ENCODE measurements at places on chromosomes 4 and X.

- DNase-seq: no peak
Observed at GRCh38 chr4:6504900-6505496, 32.6 kb upstream of the PPP2R2C start.

GRCh38 chrX:132119283-132119682, 8.5 kb downstream of the FRMD7 start:
- no peak for DNase-seq

GRCh38 chr4:74855879-74856278, 61.6 kb upstream of the BTC start:
- DNase-seq: no peak

GRCh38 chrX:129716507-129716906, 22.3 kb upstream of the XPNPEP2 start:
- DNase-seq: no peak

DNA sequence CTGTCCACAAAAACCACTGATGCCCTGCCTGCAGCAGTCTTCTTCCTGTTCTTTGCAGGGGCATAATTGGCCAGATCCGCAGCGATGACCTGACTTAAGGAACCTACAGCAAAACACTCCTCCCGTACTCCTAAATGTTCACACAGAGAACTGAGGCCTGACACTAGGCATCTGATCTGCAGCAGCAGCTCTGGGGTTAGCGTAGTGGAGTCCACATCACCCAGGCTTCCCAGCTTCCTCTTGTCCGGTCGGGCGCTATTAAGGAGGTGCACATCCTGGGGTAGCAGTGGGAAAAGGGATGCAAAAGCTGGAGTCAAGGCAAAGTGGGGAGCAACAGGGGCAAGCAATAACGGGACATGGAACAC, 758 bp downstream of the SCFD2 start:
- no peak for DNase-seq

- no peak for DNase-seq
Observed at GRCh38 chr4:83208371-83209365, 75.9 kb downstream of the COQ2 start.

DNA sequence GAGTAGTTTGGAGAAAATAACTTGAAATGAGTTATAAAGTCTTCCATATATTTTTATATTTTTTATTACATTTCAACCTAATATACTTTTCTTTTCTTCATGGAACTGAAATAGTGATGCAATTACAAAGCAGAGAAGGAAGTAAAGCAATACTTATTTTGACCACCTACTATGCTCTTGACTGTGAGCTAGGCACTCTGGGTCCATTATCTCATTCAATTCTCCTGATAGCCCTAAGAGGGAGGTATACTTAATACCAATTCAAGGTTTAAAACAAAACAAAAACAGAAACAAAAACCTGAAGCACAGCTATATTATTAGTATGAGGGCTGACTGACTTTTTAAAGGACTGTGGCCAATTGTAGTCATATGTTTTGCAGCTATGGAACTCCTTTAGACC, 193.5 kb downstream of the MAD2L1 start:
- no peak for DNase-seq

- no peak for DNase-seq
Observed at GRCh38 chr4:87688316-87688715, 38.2 kb downstream of the DMP1 start.

DNA sequence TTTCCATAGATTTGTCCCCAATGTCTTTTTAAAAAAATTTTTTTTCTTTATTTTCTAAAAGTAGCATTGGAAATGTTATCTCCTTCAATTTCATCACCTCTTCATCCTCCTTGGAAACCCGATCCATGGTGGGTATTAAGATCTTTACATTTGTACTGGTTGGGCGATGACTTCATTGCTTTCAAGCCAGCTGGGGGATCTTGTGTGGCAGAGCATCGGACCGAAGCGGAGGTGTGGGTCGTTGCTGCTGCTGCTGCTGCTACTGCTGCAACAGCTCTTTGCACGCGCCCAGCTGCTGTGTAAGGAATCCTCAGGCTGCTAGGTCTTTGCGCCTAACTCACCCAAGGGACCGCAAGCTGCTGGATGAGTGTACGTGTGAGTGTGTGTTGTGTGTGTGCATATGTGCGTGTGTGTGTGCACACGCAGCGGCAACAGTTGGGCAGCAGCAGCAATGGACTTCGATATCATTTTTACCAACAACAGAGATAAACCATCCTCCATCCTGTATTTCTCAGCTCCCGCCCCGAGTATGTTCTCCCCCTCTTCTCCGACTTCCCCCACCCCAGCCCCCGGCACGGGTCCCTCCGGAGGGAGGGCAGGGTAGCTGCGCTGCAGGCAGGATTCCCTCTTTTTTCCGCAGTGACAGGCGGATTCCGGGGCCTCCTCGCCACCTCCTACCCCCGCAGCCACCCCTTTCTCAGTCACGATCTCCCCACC, 768 bp upstream of the CDKL5 start:
- no peak for DNase-seq

DNA sequence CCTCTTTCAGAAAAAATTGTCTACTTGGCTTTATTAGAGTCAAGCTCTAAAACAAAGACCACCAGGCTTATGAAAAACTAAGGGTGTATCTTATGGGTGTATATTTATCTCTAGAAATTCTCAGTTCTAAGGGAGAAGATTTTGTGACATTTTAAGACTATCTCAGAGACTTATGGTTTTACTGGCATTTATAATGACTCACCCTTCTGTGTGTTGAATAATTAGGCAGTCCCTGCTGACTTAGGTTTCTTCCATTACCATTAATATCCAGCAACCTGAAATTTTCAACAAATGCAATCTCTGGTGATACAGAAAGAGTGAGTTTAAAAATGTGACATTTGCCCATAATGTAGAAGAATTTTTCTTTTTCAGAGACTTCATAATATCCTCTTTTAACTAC, 1015.0 kb upstream of the AGA start:
- DNase-seq: no peak

DNA sequence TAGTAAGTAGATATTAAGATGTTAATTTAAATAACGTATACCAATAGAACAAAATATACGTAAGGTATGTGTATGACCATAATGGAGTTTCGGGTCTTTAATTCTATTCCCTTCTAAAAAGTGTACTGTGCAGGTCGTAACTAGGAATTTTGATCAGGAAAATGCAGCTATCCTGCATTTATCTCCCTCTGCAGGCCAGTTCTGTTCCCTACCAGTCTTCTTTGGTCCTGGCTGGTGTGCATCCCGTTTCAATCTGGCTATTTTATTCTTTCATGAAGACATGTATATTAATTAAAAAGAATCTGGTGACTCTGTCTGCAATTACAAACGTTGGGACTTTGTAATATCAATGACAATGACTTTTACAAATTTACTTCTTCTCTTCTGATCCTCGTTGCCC, 534.1 kb upstream of the AADAT start:
- no peak for DNase-seq

- DNase-seq: no peak
Observed at GRCh38 chr4:102174719-102175189, 170.5 kb downstream of the SLC39A8 start.

DNA sequence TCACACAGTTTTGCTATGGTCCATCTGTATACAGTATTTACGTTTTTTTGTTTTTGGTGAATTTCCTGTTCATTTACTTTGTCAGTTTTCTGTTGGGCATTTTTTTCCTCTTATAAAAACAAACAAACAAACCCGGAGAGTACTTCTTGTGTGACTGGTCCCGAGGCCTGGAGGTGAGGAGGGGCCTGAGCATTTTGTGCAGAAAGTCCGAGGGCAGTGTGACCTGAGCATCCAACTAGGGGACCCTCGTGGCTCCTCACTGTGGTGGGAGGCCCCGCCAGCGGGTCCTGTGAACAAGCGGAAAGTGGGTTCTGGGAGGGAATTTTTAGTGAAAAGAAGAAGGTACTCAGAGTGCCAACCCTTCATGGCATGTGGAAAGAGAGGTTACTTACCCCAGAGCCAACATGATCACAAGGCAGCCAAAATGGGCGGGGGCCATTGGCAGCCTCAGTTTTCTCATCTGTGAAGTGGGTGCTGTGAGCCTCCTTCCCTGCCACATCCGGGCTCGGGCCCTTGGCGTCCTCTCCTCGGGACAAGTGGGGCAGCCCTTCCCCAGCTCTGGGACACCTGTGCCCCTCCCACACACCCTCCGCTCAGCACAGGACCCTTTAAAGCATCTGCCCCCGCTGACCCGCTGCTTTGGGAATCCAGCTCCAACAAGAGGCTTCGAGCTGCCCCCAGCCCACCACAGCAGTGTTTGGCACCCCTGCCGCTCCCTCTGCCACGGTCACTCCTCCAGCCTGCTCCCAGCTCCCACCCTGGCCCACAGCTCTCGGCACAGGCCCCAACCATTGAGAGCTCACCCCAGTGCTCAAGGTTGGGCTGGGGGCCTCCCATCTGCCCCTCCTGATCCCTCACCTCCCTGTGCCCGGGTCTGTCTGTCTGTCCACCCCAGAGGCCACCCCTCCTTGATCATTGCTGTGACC, 22.8 kb upstream of the GPR78 start:
- DNase-seq: no peak

GRCh38 chrX:5220421-5220820, 1008.2 kb downstream of the NLGN4X start:
- no peak for DNase-seq

DNA sequence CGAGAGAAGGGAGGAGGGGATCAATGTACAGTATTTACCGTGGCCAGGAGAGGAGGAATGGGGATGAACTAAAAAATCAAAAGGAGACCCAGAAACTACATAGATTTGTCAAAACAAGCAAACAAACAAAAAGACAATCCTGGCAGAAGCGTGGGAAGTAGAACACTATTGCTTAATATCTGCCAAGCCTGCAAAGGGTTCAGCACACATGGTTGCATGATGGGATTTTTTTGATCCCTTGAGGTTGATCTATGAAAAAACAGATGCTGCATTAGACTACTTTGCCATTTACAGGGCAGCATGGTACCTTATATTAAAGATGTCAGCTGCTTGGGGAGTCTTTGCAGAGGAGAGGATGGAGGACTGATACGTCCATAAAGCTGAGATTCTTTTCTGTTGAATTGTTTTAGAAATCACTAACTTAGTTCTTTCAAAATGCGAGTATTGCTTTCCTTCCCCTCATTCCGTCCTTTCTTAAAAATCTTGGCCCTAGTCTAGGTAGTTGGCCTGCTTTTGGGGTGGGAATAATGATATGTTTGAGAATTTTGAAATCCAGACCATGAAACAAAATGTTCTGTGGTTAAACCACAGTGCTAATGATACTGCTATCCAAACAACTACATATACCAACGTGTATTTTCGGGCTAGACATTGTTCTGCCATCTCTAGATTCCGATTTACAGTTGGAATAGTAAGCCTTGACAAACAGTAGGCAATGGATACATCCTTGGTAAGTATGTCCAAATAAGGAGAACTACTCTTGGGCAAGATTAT, 39.6 kb upstream of the TMEM150C start:
- no peak for DNase-seq

DNA sequence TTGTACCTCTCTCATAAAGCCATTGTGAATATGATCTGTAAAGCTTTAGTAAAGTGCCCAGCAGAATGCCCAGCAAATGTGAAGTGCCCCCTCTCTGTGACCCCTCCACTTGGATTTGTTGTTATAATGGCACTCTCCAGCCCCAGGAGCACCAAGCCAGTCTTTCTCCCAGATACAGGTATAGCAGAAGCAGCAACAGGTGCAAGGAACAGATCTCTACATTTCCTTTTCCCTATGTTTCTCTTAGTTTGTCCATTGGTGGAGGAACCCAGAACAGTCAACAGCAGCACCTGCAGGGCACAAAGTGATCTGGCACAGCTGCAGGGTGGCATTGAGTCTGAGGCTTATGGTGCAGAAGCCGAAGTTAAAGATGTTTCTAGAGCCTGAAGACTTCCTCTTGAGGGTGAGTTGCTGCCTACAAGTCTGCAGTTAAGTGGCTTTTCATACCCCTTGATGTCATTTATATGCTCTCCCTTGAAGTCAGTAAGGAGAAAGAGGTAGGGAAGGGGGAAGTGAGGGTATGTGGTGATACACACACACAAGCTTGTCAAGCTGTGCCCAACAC, 16.1 kb upstream of the CXCL3 start:
- DNase-seq: no peak

- no peak for DNase-seq
Observed at GRCh38 chr4:68630371-68630770, 40.1 kb downstream of the UGT2B15 start.

GRCh38 chrX:40685362-40685918, 38.1 kb upstream of the CXorf38 start:
- no peak for DNase-seq

DNA sequence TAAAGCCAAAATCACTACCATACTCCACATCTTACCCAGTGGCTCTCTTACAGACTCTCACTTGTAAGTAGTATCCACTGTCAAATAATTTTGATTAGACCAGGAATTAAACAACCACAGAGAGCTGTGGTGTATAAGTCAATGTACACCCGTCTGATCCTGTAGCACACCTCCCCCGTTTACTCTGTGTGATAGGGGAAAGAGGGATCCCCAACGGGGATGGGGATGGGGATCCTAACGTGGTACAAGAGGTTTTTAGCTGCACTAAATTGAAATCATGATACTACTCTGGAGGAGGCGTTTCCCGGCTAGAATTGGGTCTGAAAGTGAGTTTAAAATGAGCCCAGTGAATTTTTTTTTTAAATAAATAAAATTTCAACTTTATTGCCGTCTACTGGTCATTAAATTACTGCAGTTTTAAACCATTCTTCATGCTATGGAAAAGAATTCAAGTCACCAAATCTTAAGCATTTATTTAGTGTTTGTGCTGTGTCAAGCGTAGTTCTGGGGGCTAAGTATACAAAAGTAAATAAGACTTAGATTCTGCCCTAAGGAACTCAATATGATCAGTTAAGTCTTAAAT, 76.6 kb downstream of the INTS12 start:
- no peak for DNase-seq

- DNase-seq: no peak
Observed at GRCh38 chrX:13055486-13055885, 11.1 kb upstream of the FAM9C start.

GRCh38 chr4:123418351-123418931, 21.8 kb downstream of the SPRY1 start:
- DNase-seq: no peak

DNA sequence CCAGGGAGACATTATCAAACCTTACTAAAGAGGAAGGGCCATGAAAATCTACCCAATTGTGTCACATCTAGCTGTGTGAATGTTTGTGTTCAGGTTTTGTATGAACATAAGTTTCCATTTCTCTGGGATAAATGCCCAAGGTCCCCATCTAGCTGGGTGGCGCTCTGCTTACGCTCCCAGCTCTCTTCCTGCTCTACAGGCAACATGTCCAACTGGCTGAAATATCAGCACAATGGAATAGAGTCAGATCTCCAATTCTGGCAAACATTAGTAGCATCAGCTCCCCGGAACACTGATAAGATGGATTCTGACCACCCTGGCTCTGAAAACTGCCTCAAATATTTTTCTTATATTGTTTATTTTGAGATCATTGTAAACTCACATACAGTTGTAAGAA, 74.8 kb downstream of the IRF2 start:
- DNase-seq: no peak

DNA sequence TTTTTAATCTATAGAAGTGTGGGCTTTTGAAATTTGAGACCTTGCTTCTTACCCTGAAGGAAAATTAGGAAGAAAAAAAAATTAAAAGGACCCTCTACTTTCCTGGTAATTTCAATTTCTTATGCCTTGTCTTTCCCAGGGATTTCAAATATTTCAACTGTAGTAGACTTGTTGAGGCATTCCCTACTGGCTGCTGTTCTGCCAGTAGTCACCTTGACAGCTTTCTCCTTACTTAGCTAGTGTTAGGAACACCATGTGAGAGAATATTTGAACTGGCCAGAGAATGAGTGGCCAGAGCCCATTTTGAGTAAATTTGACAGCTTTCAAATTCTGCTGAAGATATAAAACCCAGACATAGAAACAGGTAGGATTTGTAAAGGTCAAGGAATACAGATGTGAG, 24.0 kb upstream of the GBA3 start:
- no peak for DNase-seq

Data from central memory CD8-positive, alpha-beta T cell (primary cell).